Ovary (tissue), 10 donors: ENCODE measurements at places on chromosomes 12 and 14. TPM values are rescaled to one million over a fixed set of nuclear protein-coding genes. Genes with fewer than 3 reads are reported as not detected.

ACOT6 gene
- total RNA-seq, result not detected

BMAL2 gene
- total RNA-seq, result 3.0 TPM

GNB3 gene
- total RNA-seq, result 0.34 TPM

DNA sequence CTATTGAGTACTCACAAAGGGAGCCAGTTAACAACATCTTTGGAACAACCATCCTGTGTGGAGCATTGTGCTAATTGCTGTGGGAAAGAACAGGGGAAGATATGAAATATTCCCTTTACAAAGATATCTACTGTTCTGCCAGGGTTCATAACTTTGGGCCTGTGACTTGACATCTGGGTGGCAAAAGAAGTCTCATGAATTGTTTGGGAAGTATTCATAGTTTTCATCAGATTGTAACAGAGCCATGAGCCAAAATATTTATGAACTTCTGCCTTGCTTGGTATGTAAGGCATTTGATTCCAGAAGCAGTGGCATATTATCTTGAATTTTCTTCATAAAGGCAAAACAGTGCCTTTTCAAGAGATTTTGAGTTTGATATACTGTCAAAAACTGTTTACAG, 816.2 kb downstream of the DIO2 start:
- no peak for DNase-seq

- no peak for DNase-seq
Observed at GRCh38 chr12:2735432-2735831, 59.3 kb upstream of the FKBP4 start.

DNA sequence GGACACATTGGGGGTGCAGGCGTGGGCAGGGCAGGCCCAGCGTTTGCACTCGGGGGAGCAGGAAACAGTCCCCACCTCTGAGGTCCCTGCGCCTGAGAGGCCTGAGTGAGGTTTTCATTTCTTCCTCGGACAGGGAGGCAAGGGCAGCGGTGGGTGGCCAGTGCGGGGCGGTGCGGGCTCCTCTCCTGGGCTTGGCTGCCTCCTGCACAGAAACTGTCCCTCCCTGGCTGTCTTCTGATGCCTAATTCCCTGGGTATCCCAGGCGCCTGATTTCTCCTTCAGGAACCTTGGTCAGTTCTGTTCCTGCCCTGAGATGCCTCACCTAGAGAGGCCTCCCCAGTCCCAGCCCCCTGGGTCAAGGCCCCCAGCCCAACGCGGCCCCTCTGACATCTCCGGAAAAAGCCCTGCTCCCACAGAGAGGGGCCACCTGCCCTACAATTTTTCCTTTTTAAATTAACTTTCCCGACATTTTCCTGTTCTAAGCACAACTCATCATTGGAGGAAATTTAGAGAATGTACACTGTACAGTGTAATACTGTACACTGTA, 260.3 kb downstream of the ADGRD1 start:
- DNase-seq, result no peak
